ENCODE measurements at places on chromosomes 1 and 21. TPM values are rescaled to one million over a fixed set of nuclear protein-coding genes. Genes with fewer than 3 reads are reported as not detected.

GRCh38 chr1:152426731-152427130 is 12.7 kb upstream of the CRNN start:
- no peak overlapping the region for H3K4me3 ChIP-seq
- DNase-seq = no peak
- H3K36me3 ChIP-seq = no peaks in the 10 kb centered on the region
- H3K27ac ChIP-seq = no peak overlapping the region

DNA sequence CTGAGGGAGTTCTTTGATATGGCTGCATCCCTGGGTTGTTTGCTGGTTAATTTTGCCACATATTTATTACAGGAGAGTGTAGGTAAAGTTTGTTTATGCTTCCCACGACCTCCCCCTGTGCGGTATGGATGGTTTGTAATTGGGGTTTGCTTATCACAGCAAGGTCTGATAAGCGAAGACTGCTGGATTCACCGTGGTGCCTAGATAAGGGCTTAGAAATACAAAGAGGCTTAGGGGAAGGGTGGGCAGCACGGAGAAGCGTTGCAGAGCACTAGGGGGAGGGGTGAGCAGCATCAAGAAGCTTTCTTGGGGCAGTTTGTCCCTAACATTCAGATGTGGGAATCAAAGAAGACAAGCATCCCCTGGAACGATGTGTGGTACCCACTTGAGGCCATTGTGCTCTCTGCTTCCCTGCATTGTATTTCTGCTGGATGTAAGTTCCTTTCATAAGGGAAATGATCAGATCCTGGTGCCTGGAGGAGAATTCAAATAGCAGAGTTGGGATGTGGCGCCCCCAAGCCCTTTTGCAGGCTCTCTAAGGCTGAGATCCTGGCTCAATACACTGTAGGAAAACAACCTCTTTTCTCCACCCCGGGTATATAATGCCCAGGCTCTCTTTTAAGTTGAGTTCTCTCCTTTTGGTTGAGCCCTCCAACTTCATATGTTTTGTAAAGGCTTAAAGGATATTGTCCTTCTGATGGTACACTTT is 598.1 kb upstream of the ADGRL4 start:
- H3K27me3 ChIP-seq = no peaks in the 10 kb centered on the region
- DNase-seq = no peak
- H3K4me1 ChIP-seq = no peaks in the 10 kb centered on the region
- no peak overlapping the region for H3K27ac ChIP-seq
- H3K4me3 ChIP-seq = no peak overlapping the region
- H3K36me3 ChIP-seq = no peaks in the 10 kb centered on the region

GRCh38 chr1:8562881-8563865 is 245.3 kb downstream of the SLC45A1 start:
- peaks cover 8% of the 10 kb centered on the region for H3K4me1 ChIP-seq
- H3K27me3 ChIP-seq = no peaks in the 10 kb centered on the region
- no peaks in the 10 kb centered on the region for H3K36me3 ChIP-seq
- DNase-seq = no peak
- no peak overlapping the region for H3K4me3 ChIP-seq
- H3K27ac ChIP-seq = peak overlapping the region; percentile 82

The GPA33 gene
- total RNA-seq = 7.6 TPM

GRCh38 chr1:17009706-17010105 is 2.0 kb downstream of the ATP13A2 start:
- H3K4me3 ChIP-seq = no peak overlapping the region
- H3K36me3 ChIP-seq = no peaks in the 10 kb centered on the region
- DNase-seq = no peak
- H3K27me3 ChIP-seq = no peaks in the 10 kb centered on the region

- no peak overlapping the region for H3K27ac ChIP-seq
- H3K36me3 ChIP-seq = no peaks in the 10 kb centered on the region
- H3K4me3 ChIP-seq = no peak overlapping the region
- peaks cover 32% of the 10 kb centered on the region for H3K4me1 ChIP-seq
- H3K27me3 ChIP-seq = no peaks in the 10 kb centered on the region
Measured at GRCh38 chr1:201503397-201504176, 3.3 kb downstream of the CSRP1 start.

DNA sequence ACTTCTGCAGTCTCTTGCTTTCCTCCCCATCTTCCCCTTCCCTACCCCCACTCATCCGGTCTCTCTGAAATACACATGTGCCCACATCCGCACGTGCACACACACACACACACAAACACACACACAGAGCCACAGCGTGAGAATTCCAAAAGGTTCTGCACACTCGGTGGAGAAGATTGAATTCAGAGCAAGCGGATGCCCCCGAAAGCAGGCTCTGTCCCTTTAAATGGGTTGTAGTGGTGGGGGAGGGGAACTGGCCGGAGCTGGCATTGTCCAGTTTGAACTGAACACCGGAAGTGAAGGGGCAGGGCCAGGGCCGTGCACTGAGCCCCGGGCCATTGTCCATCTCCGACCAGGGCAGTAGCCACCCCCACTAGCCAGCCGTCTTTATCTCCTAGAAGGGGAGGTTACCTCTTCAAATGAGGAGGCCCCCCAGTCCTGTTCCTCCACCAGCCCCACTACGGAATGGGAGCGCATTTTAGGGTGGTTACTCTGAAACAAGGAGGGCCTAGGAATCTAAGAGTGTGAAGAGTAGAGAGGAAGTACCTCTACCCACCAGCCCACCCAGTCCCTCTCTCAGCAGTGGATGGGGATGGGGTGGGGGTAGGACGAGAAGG is 1.3 kb upstream of the LIN28A start:
- peaks cover 19% of the 10 kb centered on the region for H3K4me1 ChIP-seq
- no peak overlapping the region for H3K27ac ChIP-seq
- DNase-seq = no peak
- H3K4me3 ChIP-seq = peak overlapping the region; percentile 53
- H3K36me3 ChIP-seq = peaks cover 3% of the 10 kb centered on the region

DNA sequence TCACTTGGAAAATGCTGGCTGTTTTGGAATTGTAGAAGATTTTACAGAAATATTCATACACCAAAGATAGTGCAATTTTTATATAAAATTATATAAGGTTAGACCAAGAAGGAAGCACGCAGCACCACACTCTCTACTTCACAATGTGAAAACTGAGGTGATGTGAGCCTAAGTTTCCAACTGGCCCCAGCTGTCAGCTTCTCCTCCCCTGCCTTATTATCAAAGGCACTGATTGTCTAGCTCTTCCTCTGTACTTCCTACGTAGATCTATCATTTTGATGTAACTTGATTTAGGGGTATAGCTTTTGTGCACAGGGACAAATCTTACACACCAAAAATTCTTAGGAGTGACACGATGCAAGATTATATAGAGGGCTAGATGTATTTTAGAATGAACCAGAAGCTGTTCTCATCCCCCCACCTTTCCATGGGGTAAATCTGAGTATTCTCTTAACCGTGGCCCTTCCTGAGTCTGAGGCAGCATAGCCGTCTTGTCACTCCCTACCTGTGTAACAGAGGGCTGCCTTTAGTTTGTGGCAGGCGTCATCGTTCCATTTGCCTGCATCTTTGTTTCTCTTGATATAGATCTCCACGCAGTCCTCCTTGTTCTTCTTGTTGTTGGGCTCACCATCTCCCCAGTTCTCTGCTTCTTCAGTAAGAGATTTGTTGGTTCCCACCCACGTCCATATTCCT is 3.4 kb downstream of the SELL start:
- H3K36me3 ChIP-seq = peaks cover 39% of the 10 kb centered on the region
- no peaks in the 10 kb centered on the region for H3K27me3 ChIP-seq
- no peak for DNase-seq

The HAPLN2 gene
- 0.35 TPM for total RNA-seq

The AGO3 gene
- total RNA-seq = 30.4 TPM
